ENCODE measurements at places on chromosomes 6 and 20. TPM values are rescaled to one million over a fixed set of nuclear protein-coding genes. Genes with fewer than 3 reads are reported as not detected.

- DNase-seq = no peak
Measured at GRCh38 chr6:122428781-122429180, 29.3 kb downstream of the HSF2 start.

DNA sequence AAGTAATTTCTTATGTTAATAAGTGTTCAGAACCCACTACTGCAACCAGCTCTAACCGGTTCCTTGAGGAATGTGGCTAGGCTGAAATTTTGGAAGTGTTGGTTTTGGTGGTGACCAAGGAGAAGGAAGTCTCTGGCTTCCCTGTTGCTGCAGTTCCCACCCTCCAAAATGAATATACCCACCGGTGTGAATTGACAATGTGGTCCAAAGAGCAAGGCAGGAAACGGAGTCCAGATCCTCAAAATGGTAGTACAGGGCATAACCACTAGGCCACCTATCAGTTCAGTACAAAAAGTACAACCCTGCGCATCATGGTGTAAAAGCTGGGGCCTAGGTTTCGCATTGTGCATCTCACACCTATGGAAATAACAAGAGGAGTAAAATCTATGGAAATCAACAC is 2.8 kb downstream of the ADNP start:
- no peak for DNase-seq

DNA sequence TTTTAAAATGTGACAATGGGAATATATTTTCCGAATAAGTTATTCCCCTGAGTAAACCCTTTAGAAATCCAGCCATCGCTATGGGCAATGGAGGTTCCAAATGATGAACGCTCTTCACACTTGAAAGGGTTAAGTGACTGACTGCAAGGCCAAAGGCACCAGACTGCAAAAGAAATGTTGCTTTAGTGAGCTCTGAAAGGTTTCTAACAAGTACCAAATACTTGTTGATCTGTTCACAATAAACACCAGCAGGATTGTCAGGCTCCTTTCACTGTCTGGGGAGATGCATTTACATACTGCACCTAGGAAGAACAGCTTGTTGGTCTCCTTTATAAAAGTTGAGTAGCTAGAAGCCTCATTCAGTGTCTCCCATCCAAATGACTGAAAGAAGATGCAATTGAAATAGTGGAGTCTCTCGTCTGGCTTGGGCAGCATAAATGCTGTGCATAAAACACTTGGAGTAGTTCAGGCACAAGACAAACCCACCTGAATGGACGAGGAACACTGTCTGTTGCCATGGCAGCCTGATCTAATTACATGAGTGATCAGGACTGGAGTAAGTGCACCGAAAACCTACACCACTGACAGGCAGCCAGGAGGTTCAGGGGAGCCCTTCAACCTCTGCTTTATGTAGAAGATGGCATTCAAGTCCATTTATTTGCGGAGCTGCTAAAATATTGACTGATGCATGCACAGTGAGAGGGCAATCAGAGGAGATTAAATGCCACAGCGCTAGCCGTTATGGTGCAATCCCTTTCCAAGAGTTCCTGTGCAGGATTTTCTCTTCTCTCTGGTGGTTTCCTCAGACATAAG is 2.9 kb downstream of the ATXN1 start:
- no peak for DNase-seq

GRCh38 chr20:63736893-63737694 is 630 bp downstream of the LIME1 start:
- no peak for DNase-seq

DNA sequence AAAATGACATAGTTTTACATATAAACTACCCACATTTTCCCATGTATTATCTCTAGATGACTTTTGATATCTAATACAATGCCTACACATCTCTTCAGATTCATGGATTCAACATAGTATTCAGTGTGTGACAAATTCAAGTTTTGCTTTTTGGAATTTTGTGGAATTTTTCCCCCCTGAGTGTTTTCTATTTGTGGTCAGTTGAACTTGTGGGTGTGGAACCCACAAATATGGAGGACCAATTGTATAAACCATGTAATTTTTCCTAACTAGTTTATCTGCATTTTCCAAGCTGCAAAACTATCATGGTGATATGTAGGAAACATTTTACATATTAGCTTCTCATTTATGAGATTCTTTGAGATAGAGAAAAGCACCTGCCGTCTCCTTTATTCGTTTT is 374.3 kb upstream of the SOX4 start:
- DNase-seq = no peak

DNA sequence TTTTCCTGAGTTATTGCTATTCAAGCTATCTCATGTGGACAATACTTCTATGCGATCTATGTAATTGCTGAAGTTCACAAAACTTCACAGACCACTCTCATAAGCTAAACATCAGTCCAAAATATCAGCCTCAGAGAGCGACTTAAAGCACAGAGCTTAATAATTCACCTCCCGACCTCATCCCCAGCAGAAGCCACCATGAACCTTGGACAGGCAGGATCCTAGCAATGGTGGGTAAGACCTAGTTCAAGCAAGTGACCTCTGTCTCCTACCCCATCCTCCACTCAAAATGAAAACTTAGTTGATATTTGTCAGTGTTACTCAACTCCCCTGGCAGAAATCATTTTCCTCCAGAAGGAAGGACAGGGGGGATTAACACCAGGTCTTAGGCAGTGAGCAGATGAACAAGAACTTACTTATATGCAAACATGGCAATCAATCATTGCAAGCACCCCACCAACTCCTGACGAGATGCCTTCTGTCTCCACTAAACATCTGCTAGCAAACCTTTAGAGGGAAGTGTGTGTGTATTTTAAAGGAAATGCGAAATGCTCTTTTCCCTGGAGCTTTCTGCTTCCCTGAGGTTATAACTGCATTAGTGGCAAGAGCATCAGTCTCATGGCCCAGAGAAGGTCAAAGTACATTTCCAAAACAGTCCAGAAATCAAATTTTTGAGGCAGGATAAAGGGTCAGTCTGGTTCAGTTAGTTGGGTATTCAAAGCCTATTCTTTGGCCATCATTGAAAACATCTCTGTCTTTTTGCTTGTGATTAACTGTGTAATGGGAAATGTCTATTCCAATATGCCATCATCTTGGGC is 90.0 kb downstream of the SLC22A23 start:
- no peak for DNase-seq

- peak; percentile 66 for DNase-seq
Measured at GRCh38 chr20:3781153-3781910, at the start of gene SPEF1. SPEF1 (minus strand) TSS chr20:3781448; CDS start chr20:3781287, 161 bp downstream.

- no peak for DNase-seq
Measured at GRCh38 chr20:45463709-45464108, 5.8 kb upstream of the WFDC2 start.

- no peak for DNase-seq
Measured at GRCh38 chr20:934186-934840, 18.2 kb upstream of the ANGPT4 start.

DNA sequence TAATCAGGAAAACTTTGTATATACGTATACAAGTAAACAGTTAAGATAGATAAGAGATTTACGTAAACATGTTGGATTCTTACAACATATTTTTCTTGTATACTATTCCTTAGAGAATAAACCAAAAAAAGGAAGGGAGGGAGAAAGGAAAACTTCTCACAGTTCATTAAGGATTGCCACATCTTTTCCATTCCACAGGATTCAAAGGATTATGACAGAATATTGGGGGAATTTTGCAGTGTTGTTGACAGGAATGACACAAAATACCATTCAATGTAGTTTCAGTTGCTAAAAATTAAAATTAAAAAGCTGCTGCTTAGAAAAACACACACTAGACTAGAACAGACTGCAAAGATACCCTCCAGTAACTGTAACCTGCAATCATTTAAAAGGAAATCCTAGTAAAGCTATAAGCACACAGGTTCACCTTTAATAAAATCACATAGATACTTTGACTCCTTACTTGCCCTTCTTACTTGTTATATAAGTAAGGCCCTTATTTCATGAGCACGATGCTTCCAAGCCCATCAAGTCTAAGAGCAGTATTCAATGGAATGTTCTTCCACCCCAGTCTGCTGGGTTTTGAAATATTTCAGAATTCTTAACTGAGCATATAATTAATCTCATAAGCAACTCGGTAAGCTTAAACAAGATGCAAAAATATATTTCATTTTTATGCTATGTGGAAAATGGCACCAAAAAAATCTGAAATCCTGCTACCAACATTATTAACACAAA is 107.8 kb downstream of the SMLR1 start:
- DNase-seq = no peak

DNA sequence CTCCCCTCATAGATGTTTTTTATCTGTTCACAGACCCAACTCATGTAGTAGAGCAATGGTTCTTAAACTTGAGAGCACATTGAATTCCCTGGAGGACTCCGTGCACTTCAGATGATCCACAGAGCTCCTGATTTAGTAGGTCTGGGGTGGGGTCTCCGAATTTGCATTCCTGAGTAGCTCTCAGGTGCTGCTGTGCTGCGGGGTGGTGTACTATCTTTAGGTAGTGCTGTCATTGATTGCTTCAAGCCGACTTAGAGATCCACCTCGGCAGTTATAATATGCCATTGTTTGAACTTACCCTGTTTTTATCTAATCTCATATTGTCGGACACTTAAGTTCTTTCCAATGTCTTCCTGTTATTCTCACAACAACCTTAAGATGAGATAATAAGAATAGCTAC is 45.0 kb downstream of the BMP2 start:
- DNase-seq = no peak

DNA sequence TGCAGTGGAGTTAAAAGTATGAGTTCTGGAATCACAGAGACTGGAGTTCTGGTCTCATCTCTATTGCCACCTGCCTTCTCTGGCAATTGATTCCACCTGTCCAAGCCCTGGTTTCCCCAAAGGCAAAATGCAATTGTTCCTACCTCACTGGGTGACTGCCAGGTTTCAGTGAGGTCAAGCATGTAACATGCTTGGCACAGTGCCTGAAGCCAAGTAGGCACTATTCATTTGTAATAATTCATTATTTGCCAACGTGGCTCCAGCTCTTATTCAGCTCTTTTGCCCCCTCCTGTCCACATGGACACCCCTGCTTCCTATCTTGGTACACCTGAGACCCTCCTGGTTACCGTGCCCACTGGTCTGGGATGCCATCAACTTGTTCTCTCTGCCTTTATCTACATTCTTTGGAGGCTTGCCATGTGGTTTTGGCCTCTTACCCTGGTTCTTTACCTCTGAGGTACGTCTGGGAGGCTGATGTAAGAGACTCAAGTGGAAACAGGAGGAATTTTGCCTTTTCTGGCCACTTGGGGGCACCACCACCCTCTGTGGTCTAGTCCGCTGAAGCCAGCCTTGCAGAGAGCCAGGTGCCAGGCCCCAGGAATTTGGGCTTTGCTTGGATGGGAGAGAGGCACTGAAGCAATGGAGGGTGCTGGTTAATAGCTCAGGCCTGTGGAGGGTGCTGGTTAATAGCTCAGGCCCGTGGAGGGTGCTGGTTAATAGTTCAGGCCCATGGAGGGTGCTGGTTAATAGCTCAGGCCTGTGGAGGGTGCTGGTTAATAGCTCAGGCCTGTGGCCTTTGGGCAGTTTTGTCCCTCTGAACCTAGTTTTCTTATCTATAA is 1.7 kb downstream of the KCNK15 start:
- DNase-seq = no peak

CALHM5 gene
- 4.8 TPM for total RNA-seq

PRR18 gene
- total RNA-seq = not detected

POM121L2 gene
- not detected for total RNA-seq

SLX4IP gene
- total RNA-seq = 2.8 TPM

UBE2C gene
- total RNA-seq = 28.8 TPM

CRISP3 gene
- total RNA-seq = not detected

VWA7 gene
- total RNA-seq = 0.58 TPM

SLC17A2 gene
- not detected for total RNA-seq

SH3BGRL2 gene
- total RNA-seq = 19.2 TPM

RHAG gene
- not detected for total RNA-seq
